Stomach (tissue), 19 donors: ENCODE measurements at places on chromosomes 12 and 14. TPM values are rescaled to one million over a fixed set of nuclear protein-coding genes. Genes with fewer than 3 reads are reported as not detected.

DNA sequence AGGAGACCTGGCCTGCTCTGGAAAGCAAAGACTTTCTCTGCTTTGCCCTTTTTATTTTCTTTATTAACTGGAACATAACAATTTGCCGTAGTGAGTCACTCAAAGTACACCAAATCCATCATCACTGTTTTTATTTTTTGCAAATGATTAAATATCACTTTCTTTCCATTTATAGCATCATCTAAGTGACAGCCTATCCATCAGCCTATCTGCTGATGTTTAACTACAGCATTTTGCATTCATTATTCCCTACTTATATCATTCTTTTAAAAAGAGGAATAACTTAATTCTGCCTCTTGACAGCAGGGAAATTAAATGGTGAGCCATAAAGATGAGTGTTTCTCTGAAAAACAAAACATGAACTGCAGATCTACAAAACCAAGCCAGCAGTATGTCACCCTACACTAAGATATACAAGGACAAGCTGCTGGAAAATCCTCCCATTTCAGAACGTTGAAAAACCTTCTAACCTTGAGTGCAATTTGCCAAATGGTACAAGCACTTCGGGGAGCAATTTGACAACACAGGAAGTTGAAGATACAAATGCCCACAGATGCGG is 821.3 kb upstream of the TMEM132C start:
- H3K27me3 ChIP-seq, result no peaks in the 10 kb centered on the region
- H3K4me1 ChIP-seq, result no peaks in the 10 kb centered on the region
- no peak overlapping the region for H3K27ac ChIP-seq
- DNase-seq, result no peak
- no peak overlapping the region for H3K4me3 ChIP-seq

DNA sequence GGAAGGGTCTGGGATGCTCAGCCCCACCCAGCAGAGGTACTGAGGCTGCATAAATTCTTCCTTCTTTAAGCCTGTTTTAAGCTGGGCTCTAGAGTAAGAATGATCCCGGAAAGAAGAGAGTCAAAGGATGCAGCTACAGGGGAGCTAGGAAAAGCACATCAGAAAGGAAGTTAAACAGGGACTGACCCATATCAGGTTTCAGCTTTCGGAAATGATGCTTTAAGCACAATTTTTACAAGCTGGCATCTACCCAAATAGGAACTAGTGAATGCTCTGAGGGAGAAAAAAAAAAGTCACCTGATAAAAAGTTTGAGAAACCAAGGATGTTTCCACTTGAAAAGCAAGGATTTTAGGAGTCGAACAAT is 22.0 kb downstream of the TSPAN8 start:
- no peak overlapping the region for H3K4me3 ChIP-seq
- H3K4me1 ChIP-seq, result peaks cover 30% of the 10 kb centered on the region
- no peaks in the 10 kb centered on the region for H3K27me3 ChIP-seq
- H3K36me3 ChIP-seq, result peaks cover 12% of the 10 kb centered on the region
- peak; percentile 23 for DNase-seq
- no peak overlapping the region for H3K27ac ChIP-seq

- H3K4me3 ChIP-seq, result no peak overlapping the region
- H3K27me3 ChIP-seq, result no peaks in the 10 kb centered on the region
- no peak overlapping the region for H3K27ac ChIP-seq
- DNase-seq, result no peak
- no peaks in the 10 kb centered on the region for H3K36me3 ChIP-seq
Measured at GRCh38 chr12:19706936-19707335, 267.6 kb downstream of the AEBP2 start.

Gene AMN
- 164 TPM for total RNA-seq

GRCh38 chr12:52061470-52062166 is 8.2 kb upstream of the ATG101 start:
- peaks cover 17% of the 10 kb centered on the region for H3K36me3 ChIP-seq
- peak; percentile 80 for DNase-seq
- H3K27ac ChIP-seq, result no peak overlapping the region
- peaks cover 13% of the 10 kb centered on the region for H3K4me1 ChIP-seq
- H3K27me3 ChIP-seq, result no peaks in the 10 kb centered on the region

DNA sequence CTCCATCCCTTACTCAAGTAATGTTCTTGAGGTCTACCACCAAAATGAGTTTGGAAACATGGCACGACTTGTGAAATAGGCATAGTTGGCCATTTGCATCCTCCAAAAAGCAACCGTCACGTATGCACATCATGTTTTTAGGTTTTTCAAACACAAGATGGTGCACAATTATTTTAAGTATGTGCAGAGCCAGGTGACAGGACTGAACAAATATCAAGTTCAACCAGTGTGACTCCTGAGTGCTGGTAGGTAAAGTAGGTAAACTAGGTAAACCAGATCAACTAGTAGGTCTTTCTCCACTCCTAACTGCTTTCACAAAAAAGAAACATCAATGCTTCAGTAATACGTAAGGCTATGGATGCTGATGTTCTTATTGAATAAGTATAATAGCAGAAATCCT is 39.1 kb downstream of the FGD6 start:
- H3K4me1 ChIP-seq, result no peaks in the 10 kb centered on the region
- no peaks in the 10 kb centered on the region for H3K27me3 ChIP-seq
- H3K4me3 ChIP-seq, result no peak overlapping the region
- H3K27ac ChIP-seq, result no peak overlapping the region
- no peaks in the 10 kb centered on the region for H3K36me3 ChIP-seq

Gene COX8C
- total RNA-seq, result not detected

- no peak overlapping the region for H3K27ac ChIP-seq
- H3K4me3 ChIP-seq, result no peak overlapping the region
- H3K27me3 ChIP-seq, result no peaks in the 10 kb centered on the region
- peaks cover 71% of the 10 kb centered on the region for H3K36me3 ChIP-seq
- DNase-seq, result no peak
Measured at GRCh38 chr14:90039253-90040010, 22.4 kb upstream of the KCNK13 start.

Gene OTOGL
- 1.3 TPM for total RNA-seq

DNA sequence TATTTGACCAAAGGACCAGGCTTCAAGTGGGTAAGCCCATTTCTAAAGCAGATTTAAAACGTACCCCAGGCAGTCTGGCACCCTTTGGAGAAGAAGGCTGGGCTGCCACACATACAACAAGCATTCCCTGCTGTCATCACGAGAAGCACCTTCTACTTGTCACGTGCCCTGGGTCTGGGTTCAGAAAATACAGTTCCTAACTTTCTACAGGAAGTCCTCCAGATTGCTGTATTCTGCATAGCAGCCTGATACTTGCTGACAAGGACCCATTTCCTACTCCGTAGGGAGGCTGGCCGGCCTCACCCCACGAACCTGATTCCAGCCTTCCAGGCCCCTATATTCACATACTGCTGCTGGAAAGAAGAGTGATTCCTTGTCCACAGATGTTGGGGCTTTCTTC is 7.4 kb downstream of the CLMN start:
- H3K4me1 ChIP-seq, result peaks cover 20% of the 10 kb centered on the region
- no peaks in the 10 kb centered on the region for H3K27me3 ChIP-seq
- H3K4me3 ChIP-seq, result no peak overlapping the region
- peak overlapping the region; percentile 35 for H3K27ac ChIP-seq
- DNase-seq, result no peak
- H3K36me3 ChIP-seq, result no peaks in the 10 kb centered on the region

Gene LRRC43
- total RNA-seq, result 2.2 TPM

DNA sequence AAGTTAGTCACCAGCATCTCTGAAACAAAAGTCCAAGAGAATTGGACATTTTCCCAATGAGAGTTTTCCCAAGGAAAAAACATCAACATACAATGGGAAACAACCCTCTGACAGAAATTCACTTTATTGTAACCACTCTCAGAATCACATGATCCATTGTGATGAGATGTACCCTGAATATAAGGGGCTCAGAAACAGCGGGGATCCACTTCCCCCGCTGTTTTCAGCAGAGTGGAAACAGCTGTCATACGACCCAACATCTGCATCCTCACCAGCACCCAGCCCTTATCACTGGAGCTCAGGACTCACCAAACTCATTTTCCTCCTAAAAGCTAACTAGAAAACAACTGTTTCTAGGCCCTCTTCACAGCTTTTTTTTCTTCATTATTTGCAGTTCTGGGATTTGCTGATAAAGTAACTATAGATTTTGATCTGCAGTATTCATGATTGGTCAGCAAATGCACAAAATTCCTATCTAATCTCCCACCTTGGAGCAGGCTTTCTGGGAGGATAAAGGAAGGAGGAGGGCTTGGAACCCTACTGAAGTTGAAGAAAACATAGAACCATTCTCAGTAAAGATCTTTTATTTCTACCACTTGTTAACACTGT is 31.3 kb downstream of the CORO1C start:
- H3K27me3 ChIP-seq, result no peaks in the 10 kb centered on the region
- no peak for DNase-seq
- H3K4me1 ChIP-seq, result peaks cover 84% of the 10 kb centered on the region
- H3K4me3 ChIP-seq, result no peak overlapping the region
- no peak overlapping the region for H3K27ac ChIP-seq

Gene ASPG
- 1.7 TPM for total RNA-seq

Gene AQP2
- total RNA-seq, result not detected

Gene LMNTD1
- not detected for total RNA-seq

- no peaks in the 10 kb centered on the region for H3K4me1 ChIP-seq
- H3K36me3 ChIP-seq, result no peaks in the 10 kb centered on the region
- no peaks in the 10 kb centered on the region for H3K27me3 ChIP-seq
- H3K27ac ChIP-seq, result no peak overlapping the region
- no peak for DNase-seq
Measured at GRCh38 chr12:39012870-39013269, 107.5 kb upstream of the CPNE8 start.

DNA sequence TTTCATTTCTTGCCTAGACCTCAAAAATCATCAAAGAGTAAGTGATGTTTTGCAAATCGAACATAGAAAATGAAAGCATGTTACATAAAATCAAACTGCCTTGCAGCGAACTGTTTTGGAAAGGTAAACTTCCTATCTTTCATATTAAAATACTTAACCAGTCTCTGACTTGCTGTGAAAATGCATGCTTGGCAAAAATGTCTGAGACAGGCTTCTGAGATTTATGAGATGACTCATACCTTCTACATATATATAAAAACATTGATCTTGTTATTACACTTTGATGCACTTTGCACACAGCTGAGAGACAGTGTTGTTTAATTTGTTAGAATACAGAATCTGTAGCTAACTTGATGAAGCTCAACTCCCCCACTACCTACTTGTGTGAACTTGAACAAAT is 179.1 kb downstream of the KITLG start:
- no peaks in the 10 kb centered on the region for H3K36me3 ChIP-seq
- DNase-seq, result no peak
- H3K27ac ChIP-seq, result no peak overlapping the region

DNA sequence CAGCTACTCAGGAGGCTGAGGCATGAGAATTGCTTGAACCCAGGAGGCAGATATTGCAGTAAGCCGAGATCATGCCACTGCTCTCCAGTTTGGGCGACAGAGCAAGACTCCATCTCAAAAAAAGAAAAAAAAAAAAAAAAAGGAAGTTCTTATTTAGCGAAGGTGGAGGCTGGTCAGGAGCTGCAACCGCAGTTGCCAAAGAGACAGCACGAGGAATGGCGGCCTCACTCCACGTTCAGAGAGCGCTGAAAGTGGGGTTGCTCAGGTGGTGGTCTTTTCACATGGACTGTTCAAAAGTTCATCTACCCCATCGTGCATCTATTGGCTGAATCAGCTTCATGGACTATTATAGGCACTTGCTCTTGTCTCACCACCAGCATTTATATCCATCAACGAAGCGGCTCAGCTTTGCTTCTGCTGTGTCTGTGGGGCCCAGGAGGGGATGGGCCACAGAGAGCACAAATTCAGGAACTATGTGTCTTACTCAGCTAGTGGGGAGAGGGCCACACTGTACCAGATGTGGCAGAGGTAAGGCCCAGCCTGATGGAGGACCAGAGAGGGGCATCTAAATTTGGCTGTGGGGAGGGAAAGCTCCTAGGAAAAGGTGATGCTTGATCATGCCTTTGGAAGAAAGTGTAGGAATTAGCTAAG is 27.3 kb downstream of the SLC25A47 start:
- no peaks in the 10 kb centered on the region for H3K4me1 ChIP-seq
- DNase-seq, result no peak
- no peak overlapping the region for H3K4me3 ChIP-seq
- H3K27ac ChIP-seq, result no peak overlapping the region
- no peaks in the 10 kb centered on the region for H3K27me3 ChIP-seq

GRCh38 chr14:69133206-69134125 is 19.5 kb downstream of the DCAF5 start:
- peak overlapping the region; percentile 54 for H3K27ac ChIP-seq
- DNase-seq, result no peak
- H3K4me3 ChIP-seq, result no peak overlapping the region
- peaks cover 36% of the 10 kb centered on the region for H3K4me1 ChIP-seq
- no peaks in the 10 kb centered on the region for H3K36me3 ChIP-seq
- H3K27me3 ChIP-seq, result no peaks in the 10 kb centered on the region

GRCh38 chr12:100463661-100464060 is 10.0 kb upstream of the NR1H4 start:
- H3K27ac ChIP-seq, result no peak overlapping the region
- H3K36me3 ChIP-seq, result no peaks in the 10 kb centered on the region
- no peak overlapping the region for H3K4me3 ChIP-seq
- no peaks in the 10 kb centered on the region for H3K27me3 ChIP-seq
- no peak for DNase-seq

DNA sequence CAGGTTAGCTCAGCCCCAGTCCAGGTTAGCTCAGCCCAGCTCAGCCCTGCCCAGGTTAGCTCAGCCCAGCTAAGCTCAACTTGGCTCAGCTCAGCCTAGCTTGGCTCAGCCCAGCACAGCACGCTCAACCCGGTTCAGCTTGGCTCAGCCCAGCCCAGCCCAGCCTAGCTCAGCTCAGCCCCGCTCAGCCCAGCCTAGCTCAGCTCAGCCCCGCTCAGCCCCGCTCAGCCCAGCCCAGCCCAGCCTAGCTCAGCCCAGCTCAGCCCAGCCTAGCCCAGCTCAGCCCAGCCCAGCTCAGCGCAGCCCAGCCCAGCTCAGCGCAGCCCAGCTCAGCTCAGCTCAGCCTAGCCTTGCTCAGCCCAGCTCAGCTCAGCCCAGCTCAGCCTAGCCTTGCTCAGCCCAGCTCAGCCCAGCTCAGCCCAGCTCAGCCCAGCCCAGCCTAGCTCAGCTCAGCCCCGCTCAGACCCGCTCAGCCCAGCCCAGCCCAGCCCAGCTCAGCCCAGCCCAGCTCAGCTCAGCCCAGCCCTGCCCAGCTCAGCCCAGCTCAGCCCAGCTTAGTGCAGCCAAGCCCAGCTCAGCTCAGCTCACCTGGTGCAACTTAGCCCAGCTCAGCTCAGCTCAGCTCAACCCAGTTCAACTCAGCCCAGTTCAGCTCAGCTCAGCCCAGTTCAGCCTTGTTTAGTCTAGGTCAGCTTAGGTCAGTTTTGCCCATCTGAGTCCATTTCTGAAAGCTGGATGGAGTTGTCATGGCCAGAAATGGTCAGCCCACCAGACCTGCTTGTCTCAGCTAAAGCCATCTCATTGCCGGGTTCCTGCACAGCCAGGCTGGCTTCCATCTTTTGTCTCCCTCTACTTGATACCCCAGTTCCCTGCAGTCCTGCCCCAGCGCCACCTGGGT is 333.6 kb downstream of the TMEM121 start:
- peaks cover 22% of the 10 kb centered on the region for H3K27me3 ChIP-seq
- peak; percentile 25 for DNase-seq
- no peaks in the 10 kb centered on the region for H3K36me3 ChIP-seq
- H3K4me3 ChIP-seq, result no peak overlapping the region
- no peak overlapping the region for H3K27ac ChIP-seq

- no peak overlapping the region for H3K27ac ChIP-seq
- DNase-seq, result no peak
- peaks cover 36% of the 10 kb centered on the region for H3K4me1 ChIP-seq
Measured at GRCh38 chr12:89384807-89385206, 32.5 kb upstream of the DUSP6 start.

- peaks cover 21% of the 10 kb centered on the region for H3K4me1 ChIP-seq
- DNase-seq, result peak; percentile 72
- peak overlapping the region; percentile 18 for H3K27ac ChIP-seq
- no peak overlapping the region for H3K4me3 ChIP-seq
Measured at GRCh38 chr12:117165342-117165741, 24.9 kb downstream of the FBXO21 start.
